ENCODE measurements at places on chromosomes 1 and 21.

- DNase-seq: no peak
These were observed 3.7 kb downstream of the MX2 start for GRCh38 chr21:41365377-41366107.

DNA sequence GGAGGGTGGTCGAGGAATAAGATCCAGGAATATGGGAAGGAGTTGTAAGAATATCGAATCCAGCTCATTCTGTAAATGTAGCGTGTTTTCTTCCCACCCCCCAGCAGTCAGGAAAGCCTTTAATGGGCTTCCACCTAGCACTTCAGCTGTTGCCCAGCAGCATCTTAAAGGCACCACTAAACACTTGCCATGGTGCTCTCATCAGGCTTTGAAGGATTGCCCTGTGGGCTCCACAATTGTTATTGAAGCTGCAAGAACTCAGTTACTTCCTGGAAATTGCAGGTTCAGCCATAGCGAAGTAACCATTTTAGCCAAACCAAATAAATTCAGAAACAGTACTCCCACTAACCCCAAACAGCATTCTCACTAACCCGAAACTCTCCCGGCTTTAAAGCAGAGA, 511.2 kb downstream of the PLPP3 start:
- no peak for DNase-seq

GRCh38 chr1:54253480-54253879, 53.5 kb downstream of the MRPL37 start:
- no peak for DNase-seq

- no peak for DNase-seq
These were observed 26.5 kb downstream of the ACTA1 start for GRCh38 chr1:229407206-229408026.

Measured in stimulated activated CD4-positive, alpha-beta T cell treated with anti-CD3 and anti-CD28 coated beads, Interleukin-12 subunit alpha, Interleukin-12 subunit beta, amount 100 ng/mL, for 4 hours (primary cell).